ENCODE measurements at places on chromosomes 16 and 17. TPM values are rescaled to one million over a fixed set of nuclear protein-coding genes. Genes with fewer than 3 reads are reported as not detected.

ZP2 gene
- not detected for total RNA-seq

- H3K27ac ChIP-seq, result no peak overlapping the region
- H3K4me1 ChIP-seq, result no peaks in the 10 kb centered on the region
- H3K27me3 ChIP-seq, result peaks cover 10% of the 10 kb centered on the region
These were observed 12.7 kb downstream of the SCN4A start for GRCh38 chr17:63960006-63960405.

- no peak overlapping the region for H3K4me3 ChIP-seq
- no peaks in the 10 kb centered on the region for H3K27me3 ChIP-seq
- H3K4me1 ChIP-seq, result peaks cover 35% of the 10 kb centered on the region
- H3K36me3 ChIP-seq, result no peaks in the 10 kb centered on the region
- no peak for DNase-seq
- H3K27ac ChIP-seq, result peak overlapping the region; percentile 53
These were observed 3.1 kb upstream of the TNFSF13 start for GRCh38 chr17:7555320-7555948.

DNA sequence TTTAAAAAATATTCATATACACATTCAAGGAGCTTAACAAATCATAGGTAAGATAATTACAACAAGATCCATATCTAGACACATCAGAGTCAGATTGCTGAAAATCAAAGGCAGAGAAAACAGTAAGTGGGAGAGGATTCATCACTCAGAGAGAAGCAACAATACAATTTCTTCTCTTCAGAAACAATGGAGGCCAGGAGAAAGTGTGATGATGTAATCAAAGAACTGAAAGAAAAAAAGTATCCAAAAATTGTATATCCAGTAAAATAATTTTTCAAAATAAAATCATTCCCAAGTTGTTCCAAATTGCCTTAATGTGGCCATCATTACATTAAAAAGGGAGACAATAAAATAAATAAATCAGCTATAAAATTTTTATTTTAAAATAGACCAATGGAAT lies 17.7 kb upstream of the ABCA6 start:
- H3K4me1 ChIP-seq, result no peaks in the 10 kb centered on the region
- H3K27me3 ChIP-seq, result no peaks in the 10 kb centered on the region
- H3K36me3 ChIP-seq, result no peaks in the 10 kb centered on the region
- no peak for DNase-seq
- no peak overlapping the region for H3K4me3 ChIP-seq

DNA sequence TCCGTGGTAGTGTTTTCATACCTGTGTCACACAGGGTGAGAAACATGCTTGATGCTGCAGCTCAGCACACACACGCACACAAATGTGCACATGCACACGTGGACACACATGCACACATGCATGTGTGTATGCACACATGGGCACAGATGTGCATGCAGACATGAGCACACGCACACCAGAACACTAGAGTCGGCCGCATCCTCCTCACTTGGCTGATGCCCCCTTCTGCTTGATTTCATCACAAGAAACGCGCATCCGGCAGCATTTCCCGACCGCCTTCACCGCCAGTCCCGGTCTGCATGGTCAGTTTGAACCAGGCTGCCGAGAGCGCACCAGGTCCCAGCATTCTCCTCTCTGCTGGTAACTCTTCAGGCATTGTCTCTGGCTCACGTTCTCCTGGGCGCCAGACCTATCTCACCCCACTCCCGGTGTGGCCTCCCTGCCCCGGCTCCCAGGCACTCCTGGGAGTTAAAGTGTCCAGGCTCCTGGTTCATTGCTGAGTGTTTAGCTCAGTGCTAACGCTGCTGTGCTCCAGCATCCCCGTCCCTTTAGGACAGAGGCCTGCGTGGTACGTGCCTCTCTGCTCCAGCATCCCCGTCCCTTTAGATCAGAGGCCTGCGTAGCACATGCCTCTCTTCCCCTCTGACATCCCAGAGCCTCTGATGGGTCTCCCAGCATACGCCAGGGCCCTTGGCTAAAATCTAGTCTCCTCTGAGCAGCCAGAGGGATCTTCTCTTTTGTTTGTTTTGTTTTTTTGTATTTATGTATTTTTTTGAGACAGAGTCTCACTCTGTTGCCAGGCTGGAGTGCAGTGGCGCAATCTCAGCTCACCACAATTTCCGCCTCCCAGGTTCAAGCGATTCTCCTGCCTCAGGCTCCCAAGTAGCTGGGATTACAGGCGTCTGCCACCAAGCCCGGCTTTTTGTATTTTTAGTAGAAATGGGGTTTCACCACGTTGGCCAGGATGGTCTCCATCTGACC lies 16.0 kb downstream of the BAIAP2 start:
- H3K27ac ChIP-seq, result peak overlapping the region; percentile 68
- H3K4me3 ChIP-seq, result no peak overlapping the region
- H3K36me3 ChIP-seq, result peaks cover 3% of the 10 kb centered on the region
